SK-N-MC (cell line): ENCODE measurements at places on chromosomes 5 and 9.

DNA sequence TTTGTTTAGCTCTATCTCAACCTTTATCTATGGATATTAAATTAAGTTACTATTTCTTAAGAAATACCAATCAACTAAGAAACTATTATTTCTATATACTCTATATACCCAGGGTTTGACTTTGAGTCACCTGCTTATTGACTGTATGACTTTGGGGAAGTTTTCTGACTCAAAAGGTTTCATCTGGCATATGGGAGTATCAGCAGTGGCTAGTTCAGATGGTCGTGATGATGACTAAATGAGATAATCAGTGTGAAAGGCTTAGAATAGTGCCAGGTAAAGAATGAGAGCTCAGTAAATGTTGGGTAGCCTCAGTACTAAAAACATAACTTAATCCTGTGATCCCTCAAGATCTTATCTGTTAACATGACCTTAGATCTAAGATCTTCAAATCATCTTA, 179.7 kb upstream of the ISL1 start:
- DNase-seq, result no peak

DNA sequence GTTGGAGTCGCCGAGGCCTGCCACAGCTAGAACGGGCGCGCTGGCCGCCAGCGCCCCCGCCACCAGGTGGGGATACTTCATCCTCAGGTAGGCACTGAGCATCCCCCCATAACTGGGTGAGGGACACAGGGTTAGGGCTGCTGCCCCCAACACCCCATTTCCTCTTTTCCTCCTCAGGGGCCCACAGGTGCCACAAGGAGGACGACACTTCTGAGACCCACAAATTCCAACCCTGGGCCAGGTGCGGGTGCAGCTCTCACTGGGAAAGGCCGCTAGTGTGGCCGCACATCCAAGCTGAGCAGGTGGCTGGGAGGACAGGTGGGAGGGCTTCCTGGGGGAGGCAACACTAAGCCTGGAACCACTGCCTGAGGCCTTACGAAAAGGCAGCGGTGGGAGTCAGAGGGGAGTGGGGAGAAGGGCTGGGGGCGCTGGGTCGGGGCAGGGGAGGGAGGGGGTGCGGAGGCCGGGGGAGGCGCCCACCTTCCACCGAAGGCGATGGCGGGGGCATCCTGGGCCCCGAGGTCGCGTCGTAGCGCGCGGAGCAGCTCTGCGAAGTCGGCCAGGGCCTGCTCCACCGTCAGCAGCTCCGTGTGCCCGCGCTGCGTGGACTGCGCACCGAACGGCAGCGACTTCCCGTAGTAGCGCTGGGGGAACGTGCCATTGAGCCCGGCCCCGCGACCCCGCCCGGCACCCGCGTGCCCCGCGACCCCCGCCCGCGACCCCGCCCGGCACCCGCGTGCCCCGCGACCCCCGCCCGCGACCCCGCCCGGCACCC, 961 bp downstream of the DPP7 start:
- no peak for DNase-seq

- DNase-seq, result no peak
Measured at GRCh38 chr5:52661903-52662595, 125.7 kb upstream of the ITGA1 start.

- DNase-seq, result no peak
Measured at GRCh38 chr9:72327631-72328030, 37.4 kb downstream of the ZFAND5 start.

DNA sequence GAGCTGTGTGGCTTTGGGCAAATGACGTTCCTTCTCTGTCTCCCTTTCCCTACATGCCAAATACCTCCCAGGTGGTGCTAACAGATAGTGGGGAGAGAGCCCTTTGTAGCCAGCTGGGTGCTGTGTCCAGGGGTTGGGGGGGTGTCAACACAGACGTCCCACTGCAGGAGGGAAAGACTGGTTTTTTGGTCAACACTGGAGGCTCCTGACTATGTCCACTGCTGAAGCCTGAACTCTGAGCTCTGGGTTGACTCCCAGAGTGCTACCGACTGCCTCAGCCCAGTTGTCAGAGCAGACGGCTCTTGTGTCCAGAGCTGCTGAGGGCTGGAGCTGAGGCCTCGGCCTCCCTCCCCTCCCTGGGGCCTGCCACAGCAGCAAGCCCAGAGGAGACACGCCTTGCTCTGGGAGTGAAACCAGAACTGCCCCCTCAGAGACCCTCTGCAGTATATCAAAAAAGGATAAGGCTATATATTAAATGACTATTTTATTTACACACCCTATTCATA, 14.8 kb upstream of the SLC25A51 start:
- no peak for DNase-seq

GRCh38 chr5:7930011-7930410, 61.1 kb downstream of the MTRR start:
- no peak for DNase-seq

GRCh38 chr9:84894859-84895258, 225.3 kb downstream of the NTRK2 start:
- DNase-seq, result no peak

DNA sequence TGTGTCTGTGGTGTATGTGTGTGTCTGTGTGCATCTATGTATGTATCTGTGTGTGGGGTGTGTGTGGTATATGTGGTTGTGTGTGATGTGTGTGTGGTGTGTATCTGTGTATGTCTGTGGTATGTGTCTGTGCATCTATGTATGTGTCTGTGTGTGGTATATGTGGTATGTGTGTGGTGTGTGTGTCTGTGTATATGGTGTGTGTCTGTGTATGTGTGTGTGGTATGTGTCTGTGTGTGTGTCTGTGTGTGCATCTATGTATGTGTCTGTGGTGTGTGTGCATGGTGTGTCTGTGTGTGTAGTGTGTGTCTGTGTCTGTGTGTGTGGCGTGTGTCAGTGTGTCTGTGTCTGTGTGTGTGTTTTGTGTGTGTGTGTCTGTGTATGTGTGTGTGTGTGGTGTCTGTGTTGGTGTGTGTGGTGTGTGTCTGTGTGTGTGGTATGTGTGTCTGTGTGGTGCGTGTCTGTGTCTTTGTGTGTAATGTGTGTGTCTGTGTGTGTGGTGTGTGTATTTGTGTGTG, 121.9 kb upstream of the MVB12B start:
- DNase-seq, result no peak

DNA sequence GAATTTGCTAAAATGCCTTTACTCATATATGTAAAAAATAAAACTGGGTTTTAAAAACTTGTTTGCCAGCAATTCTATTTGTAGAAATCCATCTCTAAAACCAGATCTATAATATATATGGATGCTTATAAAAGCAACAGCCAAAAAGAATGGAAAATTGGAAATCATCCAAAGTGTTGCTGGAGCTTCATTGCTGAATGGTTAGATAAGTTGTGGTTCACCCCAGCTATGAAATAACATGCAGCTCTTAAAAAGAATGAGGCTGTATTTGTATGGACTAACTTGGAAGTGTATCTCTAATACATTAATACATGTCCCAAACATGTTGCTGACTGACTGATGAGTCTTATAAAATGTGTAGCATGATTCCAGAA, 76.2 kb downstream of the STK10 start:
- DNase-seq, result peak; percentile 39

DNA sequence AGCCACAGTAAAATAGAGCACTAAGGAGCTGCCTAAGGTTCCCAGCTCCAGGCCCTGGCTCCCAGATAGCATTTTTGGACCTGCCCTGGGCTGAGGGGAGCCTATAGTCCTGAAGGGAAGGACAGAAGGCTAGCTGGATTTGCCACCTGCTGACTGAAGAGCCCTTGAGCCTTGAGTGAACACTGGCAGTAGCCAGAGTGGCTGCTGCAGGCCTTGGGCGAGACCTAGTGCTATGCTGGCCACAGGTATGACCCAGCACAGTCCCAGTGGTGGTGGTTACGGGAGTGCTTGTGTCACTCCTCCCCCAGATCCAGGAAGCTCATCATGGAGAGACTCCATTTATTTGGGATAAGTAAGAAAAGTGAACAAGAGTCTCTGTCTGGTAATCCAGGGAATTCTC, 10.3 kb upstream of the STX17 start:
- no peak for DNase-seq

DNA sequence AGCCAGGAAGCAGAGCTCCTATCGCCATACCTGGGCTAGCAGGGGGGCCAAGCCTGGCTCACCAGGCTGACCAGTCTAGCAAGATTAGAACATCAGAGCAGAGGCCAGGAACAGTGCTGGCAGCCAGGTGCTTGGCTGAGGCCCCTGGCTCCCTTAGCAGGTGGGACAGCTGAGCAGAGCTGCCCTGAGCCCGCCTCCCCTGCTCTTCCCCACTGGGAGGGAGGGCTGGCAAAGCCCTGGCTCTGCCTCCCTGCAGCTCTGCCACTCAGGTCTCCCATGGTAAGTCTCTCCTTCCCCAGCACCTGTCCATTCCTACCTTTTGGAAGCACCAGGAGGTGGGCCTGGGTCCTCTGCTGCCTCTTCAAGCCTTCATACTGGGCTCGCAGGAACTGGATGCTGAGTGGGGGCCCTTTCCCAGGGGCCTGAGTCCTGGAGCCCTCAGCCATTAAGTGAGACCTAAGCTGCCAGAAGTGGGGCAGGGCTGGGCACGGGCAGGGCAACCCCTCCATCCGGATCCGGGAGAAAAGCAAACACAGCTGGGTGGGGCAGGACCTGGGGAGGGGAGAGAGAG, 803 bp downstream of the C9orf152 start:
- DNase-seq, result no peak

DNA sequence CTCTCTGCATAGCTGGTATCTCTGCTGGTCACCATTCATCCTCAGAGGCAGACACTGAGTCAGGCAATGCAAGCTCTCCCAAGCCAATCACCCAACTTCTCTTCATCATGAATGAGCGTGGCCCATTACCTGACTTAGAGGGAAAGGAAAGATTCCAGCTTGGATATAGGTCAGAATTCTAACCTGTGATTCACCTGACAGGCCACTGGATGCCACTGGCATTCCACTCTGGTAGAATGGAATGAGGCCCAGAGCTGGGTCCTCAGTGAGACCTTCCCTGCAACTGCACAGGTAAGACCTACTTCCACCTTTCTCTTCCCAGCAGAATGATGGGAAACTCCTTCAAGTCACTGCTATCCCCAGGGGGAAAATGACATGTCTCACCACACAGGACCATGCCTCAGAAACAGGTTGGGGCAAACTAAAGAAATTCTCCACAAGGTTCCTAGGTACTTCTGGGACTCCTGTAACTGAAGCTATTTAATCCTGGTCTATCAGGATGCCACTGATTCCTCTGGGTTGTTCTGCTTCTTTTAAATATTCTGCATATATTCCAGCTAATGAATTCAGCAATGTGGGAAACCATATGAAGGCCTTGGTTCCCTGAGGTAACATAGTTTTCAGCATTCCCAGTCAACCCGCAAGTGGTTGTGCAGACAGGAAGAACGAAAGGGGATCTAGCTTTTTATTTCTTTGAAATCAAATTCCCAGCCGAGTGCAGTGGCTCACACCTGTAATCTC, 62.0 kb downstream of the SUSD1 start:
- DNase-seq, result no peak

DNA sequence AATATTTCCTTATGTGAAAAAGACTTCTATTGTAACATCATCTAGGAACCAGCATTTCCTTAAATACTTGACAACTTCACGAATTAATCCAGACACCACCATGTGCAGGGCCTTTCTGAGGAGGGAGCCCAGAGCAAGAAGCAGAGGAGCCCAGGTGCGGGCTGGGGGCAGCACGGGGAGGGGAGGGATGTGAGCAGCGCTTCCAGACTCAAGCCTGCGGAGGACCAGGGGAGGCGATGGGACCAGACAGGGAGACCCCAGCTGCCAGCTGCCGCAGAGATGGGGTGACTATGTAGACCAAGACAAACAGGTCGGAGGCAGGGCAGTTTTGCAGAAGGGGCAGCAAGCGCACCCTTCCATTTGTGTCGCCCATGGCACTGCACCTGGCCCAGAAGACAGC, 596.1 kb downstream of the IRX1 start:
- no peak for DNase-seq

- DNase-seq, result no peak
Measured at GRCh38 chr5:36334315-36334714, 32.6 kb upstream of the RANBP3L start.

- DNase-seq, result no peak
Measured at GRCh38 chr9:76602199-76602598, 143.2 kb downstream of the GCNT1 start.

DNA sequence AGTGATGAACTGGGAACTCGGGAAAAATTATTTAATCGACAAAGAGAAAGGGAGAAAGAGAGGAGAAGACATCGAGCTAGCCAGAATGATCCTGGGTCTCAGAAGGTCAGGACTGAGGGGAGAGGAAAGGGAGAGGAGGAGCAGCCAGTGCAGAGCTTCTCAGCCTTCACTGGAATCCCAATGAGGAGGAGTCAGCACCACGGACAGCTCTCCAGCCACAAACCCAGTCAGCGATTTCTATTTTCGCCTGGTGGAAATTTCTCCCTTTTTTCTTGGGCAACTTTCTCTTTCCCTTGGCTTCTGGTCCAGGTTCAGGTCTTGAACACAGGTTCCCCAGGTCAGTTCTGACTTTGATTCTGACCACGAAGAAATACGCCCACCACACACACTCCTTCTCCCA, 1.6 kb upstream of the BRINP1 start:
- no peak for DNase-seq

GRCh38 chr9:24245988-24246387, 299.7 kb downstream of the IZUMO3 start:
- DNase-seq, result no peak

- DNase-seq, result no peak
Measured at GRCh38 chr5:135660826-135661575, 82.2 kb upstream of the CXCL14 start.

DNA sequence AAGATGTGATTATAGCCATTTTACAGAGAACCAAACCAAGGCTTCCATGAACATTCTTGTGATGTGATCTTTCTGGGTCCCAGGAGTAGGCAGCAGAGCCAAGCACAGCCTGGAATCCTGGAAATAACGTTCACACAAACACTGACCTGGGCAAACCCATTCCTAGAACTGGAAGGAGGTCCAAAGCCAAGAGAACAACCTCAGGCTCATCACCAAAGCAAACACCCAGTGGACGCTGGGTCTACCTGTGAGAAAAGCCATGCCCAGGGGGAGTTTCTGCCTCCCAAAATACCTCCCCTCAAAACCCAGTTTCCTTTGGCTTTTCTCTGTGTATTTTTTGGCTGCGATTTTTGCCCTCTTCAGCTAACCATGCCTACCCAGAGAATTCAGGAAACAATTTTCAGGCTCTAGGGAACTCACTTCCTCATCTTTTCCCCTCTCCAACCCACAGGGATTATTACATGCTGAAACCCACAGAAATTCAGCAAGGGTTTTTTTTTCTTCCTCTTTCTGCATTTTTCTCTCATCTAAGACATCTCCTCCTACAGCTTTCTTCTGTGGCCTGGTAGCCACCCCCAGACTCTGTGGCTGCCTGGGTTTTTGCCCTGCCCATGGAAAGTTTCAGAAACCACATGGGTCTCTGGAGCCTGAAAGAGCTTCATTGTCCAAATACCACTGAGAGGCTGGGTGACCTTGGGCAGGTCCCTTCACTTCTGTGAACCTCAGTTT, 75.0 kb downstream of the TNC start:
- peak; percentile 65 for DNase-seq

- DNase-seq, result no peak
Measured at GRCh38 chr5:54518146-54518817, 723 bp downstream of the SNX18 start.

GRCh38 chr9:115672477-115673316, 480.9 kb upstream of the PAPPA start:
- peak; percentile 52 for DNase-seq

GRCh38 chr9:123957731-123958130, 27.8 kb upstream of the DENND1A start:
- no peak for DNase-seq
